Urinary bladder (tissue), 4 donors: ENCODE measurements at places on chromosomes 1 and 21. TPM values are rescaled to one million over a fixed set of nuclear protein-coding genes. Genes with fewer than 3 reads are reported as not detected.

The FOXD2 gene
- polyA plus RNA-seq = 0.19 TPM

The UBQLN4 gene
- polyA plus RNA-seq = 30.3 TPM

The INSRR gene
- 0.04 TPM for polyA plus RNA-seq

The CRYBG2 gene
- 3.3 TPM for polyA plus RNA-seq

The RORC gene
- 0.71 TPM for polyA plus RNA-seq

The RAVER2 gene
- 7.2 TPM for polyA plus RNA-seq

The LHX4 gene
- polyA plus RNA-seq = 0.03 TPM

The SDF4 gene
- 176 TPM for polyA plus RNA-seq
